Spleen (tissue), 13 donors: ENCODE measurements at places on chromosomes 2 and 18.

DNA sequence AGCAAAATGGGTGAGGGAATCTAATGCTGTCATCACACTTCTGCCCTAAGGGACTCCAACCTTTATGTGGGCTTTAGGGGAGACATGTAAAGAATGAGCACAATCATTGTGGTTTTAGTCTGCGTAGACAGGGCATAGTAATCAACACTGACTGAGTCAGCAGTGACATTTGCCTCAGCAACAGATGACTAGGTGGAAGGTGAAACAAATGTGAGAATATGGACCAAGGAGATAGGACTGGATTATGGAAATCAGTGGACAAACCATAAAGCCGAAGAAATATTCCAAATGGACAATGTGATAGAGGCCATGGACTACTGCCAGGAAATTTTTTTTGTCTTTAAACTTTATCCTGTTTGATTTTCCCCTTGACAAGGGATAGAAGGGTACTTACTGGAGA is 83.9 kb downstream of the PDK1 start:
- no peaks in the 10 kb centered on the region for H3K27me3 ChIP-seq
- H3K36me3 ChIP-seq, result no peaks in the 10 kb centered on the region
- H3K4me1 ChIP-seq, result no peaks in the 10 kb centered on the region
- no peak for DNase-seq
- H3K27ac ChIP-seq, result no peak overlapping the region
- no peak overlapping the region for H3K4me3 ChIP-seq

DNA sequence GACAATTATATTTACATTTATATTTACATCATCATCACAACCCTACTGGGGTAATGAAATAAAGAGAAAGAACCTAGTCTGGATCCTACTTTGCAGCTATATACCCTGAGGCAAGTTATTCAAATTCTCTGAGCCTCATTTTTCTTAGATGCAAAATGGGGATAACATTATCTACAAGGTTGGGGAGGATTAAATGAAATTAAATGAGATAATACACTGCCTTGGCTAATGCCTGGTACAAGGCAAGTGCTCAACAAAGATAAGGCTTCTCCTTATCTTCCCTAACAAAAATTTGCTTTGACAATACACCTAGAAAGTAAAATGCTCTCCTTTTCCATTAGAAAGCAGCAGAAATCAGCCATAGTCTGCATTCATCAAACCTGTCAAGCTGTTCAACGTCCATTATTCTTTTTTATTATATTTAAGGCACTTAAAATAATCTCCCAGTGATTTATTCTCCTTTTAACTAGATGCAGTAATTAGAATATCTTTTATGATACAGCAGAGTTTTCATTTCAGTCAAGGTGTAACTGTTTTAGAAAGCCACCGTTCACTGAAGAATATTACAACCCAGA is 44.8 kb downstream of the TCF4 start:
- H3K27me3 ChIP-seq, result no peaks in the 10 kb centered on the region
- no peak overlapping the region for H3K4me3 ChIP-seq
- no peaks in the 10 kb centered on the region for H3K4me1 ChIP-seq
- no peak for DNase-seq

- H3K4me1 ChIP-seq, result no peaks in the 10 kb centered on the region
- no peaks in the 10 kb centered on the region for H3K36me3 ChIP-seq
- DNase-seq, result no peak
- H3K27ac ChIP-seq, result no peak overlapping the region
- H3K27me3 ChIP-seq, result no peaks in the 10 kb centered on the region
- H3K4me3 ChIP-seq, result no peak overlapping the region
Measured at GRCh38 chr18:77755187-77755586, 505.5 kb downstream of the GALR1 start.

GRCh38 chr2:189685540-189686229 is 11.2 kb downstream of the ANKAR start:
- H3K27me3 ChIP-seq, result no peaks in the 10 kb centered on the region
- H3K4me1 ChIP-seq, result no peaks in the 10 kb centered on the region
- no peak overlapping the region for H3K4me3 ChIP-seq
- DNase-seq, result no peak

- no peaks in the 10 kb centered on the region for H3K36me3 ChIP-seq
- H3K27ac ChIP-seq, result no peak overlapping the region
- no peak overlapping the region for H3K4me3 ChIP-seq
Measured at GRCh38 chr2:145304501-145304900, 784.6 kb upstream of the ZEB2 start.

GRCh38 chr2:170408461-170409163 is 230.7 kb downstream of the MYO3B start:
- peaks cover 6% of the 10 kb centered on the region for H3K4me1 ChIP-seq
- H3K4me3 ChIP-seq, result no peak overlapping the region
- no peaks in the 10 kb centered on the region for H3K36me3 ChIP-seq

DNA sequence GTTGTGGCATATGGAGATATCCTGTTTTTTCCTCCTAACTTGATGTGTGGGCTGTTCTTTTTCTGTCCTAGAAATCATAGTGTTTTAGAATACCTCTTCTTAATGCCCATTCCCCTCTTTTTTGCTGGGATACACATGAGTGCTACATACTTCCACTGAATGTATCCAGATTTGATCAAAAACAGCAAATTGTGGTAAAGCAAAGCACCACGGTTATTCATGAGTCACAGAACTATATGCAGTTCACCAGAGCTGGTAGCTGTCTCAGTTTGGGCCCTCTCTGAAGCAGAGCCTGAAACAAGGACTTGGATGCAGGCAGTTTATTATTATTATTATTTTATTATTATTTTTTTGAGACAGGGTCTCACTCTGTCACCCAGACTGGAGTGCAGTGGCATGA is 69.9 kb upstream of the CTLA4 start:
- H3K27me3 ChIP-seq, result no peaks in the 10 kb centered on the region
- H3K4me3 ChIP-seq, result no peak overlapping the region
- DNase-seq, result no peak
- no peaks in the 10 kb centered on the region for H3K36me3 ChIP-seq

- H3K36me3 ChIP-seq, result no peaks in the 10 kb centered on the region
- no peaks in the 10 kb centered on the region for H3K27me3 ChIP-seq
- no peak overlapping the region for H3K27ac ChIP-seq
- H3K4me1 ChIP-seq, result peaks cover 14% of the 10 kb centered on the region
Measured at GRCh38 chr2:24164416-24164973, 10.4 kb upstream of the FAM228A start.

DNA sequence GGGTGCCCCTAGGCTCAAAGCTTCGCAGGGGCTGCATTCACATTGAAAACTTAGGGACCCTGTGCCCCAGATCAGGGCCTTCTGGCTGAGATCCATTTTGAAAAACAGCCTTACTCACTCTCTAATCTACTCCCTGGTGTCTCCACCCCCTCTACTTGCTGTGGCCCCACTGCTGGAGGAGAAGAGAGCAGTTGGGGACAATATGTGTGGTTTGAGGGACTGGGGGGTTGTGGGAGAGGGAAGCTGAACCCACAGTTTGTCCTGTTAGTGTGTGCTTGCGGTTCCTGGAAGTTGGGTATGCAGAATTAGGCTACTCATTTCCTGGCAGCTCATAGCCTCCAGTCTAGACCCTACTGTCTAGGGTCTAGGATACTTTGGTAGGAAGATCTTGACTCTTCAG is 211.4 kb downstream of the PRKCE start:
- peaks cover 53% of the 10 kb centered on the region for H3K4me1 ChIP-seq
- H3K27me3 ChIP-seq, result no peaks in the 10 kb centered on the region
- H3K36me3 ChIP-seq, result no peaks in the 10 kb centered on the region
- H3K27ac ChIP-seq, result no peak overlapping the region

DNA sequence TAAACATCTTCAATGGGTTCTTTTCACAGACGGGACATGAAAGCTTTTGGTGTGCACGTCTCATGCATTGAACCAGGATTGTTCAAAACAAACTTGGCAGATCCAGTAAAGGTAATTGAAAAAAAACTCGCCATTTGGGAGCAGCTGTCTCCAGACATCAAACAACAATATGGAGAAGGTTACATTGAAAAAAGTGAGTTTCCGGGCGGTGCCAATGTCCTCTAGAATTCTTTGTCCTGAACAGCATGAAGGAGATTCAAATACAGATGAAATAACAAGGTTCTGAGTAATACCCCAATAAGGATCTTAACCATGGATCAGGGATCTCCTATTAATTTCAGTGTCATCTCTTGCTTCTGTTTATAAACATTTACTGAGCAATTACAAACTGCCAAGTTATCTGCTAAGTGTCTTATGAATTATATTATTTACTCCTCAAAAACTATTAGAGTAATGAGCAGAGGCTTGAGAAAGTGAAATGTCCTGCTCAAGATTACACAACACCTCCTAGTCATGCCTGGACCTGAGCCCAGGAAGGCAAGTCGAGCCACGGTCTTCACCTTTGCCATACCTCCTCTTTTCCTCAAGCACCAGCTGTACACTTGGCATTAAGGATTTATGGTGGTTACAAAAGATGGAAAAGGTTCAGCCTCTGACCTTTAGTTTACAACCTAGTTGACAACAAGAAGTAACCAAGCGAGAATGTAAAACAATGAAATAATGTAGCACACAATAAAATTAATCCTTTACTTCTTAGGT is 22.6 kb downstream of the DHRS9 start:
- DNase-seq, result no peak
- H3K27ac ChIP-seq, result no peak overlapping the region
- H3K27me3 ChIP-seq, result no peaks in the 10 kb centered on the region

GRCh38 chr2:46187112-46187618 is 110.0 kb upstream of the EPAS1 start:
- H3K27ac ChIP-seq, result peak overlapping the region; percentile 77
- DNase-seq, result no peak

GRCh38 chr2:3319745-3320566 is 57.7 kb downstream of the EIPR1 start:
- no peak overlapping the region for H3K4me3 ChIP-seq
- peaks cover 63% of the 10 kb centered on the region for H3K36me3 ChIP-seq
- no peaks in the 10 kb centered on the region for H3K27me3 ChIP-seq
- H3K27ac ChIP-seq, result no peak overlapping the region
- DNase-seq, result peak; percentile 71
- no peaks in the 10 kb centered on the region for H3K4me1 ChIP-seq

DNA sequence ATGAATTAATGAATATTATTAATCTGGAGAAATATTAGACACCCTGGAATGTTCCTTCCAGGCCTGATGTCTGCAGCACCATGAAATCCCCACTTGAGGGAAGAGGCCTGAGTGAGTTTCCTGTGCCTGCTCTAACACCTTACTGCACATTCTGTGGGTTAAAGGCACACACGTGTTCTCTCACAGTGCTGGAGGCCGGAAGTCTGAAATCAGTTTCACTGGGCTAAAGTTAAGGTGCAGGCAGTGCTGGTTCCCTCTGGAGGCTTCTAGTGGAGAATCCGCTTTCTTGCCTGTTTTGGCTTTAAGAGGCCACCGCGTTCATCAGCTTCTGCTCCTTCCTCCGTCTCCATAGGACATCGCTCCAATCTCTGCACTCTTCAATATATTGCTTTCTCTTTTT is 48.7 kb downstream of the ACKR3 start:
- H3K27me3 ChIP-seq, result peaks cover 3% of the 10 kb centered on the region
- no peaks in the 10 kb centered on the region for H3K36me3 ChIP-seq
- no peak overlapping the region for H3K4me3 ChIP-seq
- no peak overlapping the region for H3K27ac ChIP-seq
- no peak for DNase-seq

GRCh38 chr2:37618326-37618725 is 53.1 kb downstream of the CDC42EP3 start:
- no peaks in the 10 kb centered on the region for H3K27me3 ChIP-seq
- peaks cover 21% of the 10 kb centered on the region for H3K4me1 ChIP-seq
- DNase-seq, result no peak
- H3K27ac ChIP-seq, result no peak overlapping the region

DNA sequence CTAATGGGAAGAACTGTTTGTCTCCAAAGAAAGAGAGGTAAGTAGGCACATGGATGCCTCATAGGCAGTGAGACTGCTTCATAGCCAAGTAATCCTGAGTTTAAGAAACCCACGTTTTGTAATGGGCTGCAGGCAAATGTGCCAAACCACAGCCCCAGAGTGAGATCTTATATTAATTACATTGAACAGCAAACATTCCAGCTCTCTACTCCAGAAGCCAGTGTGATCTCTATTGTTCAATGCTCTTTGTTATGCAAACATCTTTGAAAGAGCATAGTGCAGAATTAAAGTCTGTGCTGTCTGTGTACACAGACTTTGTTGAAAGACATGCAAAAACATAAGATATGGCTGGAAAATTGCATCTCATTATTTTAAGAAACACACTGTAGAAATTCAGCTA is 720.8 kb upstream of the REG3G start:
- no peaks in the 10 kb centered on the region for H3K4me1 ChIP-seq
- no peaks in the 10 kb centered on the region for H3K36me3 ChIP-seq
- DNase-seq, result no peak
- no peak overlapping the region for H3K4me3 ChIP-seq

- no peak for DNase-seq
- no peaks in the 10 kb centered on the region for H3K4me1 ChIP-seq
- H3K4me3 ChIP-seq, result no peak overlapping the region
- no peaks in the 10 kb centered on the region for H3K27me3 ChIP-seq
- H3K27ac ChIP-seq, result no peak overlapping the region
Measured at GRCh38 chr2:207481924-207482323, 47.8 kb upstream of the CREB1 start.

GRCh38 chr18:49563130-49563540 is 1.3 kb downstream of the LIPG start:
- no peaks in the 10 kb centered on the region for H3K36me3 ChIP-seq
- no peak for DNase-seq
- peaks cover 12% of the 10 kb centered on the region for H3K4me1 ChIP-seq
- H3K27ac ChIP-seq, result no peak overlapping the region
- peaks cover 58% of the 10 kb centered on the region for H3K27me3 ChIP-seq

- DNase-seq, result no peak
- no peaks in the 10 kb centered on the region for H3K36me3 ChIP-seq
- H3K4me1 ChIP-seq, result no peaks in the 10 kb centered on the region
- no peaks in the 10 kb centered on the region for H3K27me3 ChIP-seq
- H3K27ac ChIP-seq, result no peak overlapping the region
Measured at GRCh38 chr2:52386433-52387030, 1354.6 kb upstream of the NRXN1 start.

DNA sequence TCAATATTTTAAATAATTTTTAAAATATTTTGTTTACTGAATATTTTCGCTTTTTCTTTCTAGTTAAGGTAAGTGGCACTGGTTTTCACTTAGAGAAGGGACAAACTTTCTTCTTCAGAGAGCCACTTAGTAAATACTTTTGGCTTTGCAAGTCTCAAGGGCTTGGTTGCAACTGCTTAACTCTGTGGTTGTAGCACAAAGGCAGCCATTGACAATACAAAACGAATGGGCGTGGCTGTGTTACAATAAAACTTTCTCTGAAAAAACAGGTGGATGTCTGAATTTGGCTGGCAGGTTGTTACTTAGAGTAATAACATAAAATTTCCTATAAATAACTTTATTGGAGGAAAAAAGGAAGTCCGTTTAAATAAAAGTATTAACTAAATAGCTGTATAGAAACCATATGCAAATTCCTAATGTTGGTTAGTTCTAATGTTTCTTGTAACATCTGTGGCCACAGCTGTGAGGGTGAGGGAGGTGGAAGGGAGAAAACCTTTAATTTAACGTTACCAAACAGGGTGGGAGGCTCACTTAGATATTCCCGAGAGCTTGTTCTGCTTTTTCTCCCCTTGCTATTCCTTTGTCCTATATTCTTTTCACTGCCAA is 62.4 kb upstream of the TNP1 start:
- no peaks in the 10 kb centered on the region for H3K4me1 ChIP-seq
- no peak overlapping the region for H3K4me3 ChIP-seq
- H3K27ac ChIP-seq, result no peak overlapping the region
- DNase-seq, result no peak
